ENCODE measurements at places on chromosomes 2 and 18.

DNA sequence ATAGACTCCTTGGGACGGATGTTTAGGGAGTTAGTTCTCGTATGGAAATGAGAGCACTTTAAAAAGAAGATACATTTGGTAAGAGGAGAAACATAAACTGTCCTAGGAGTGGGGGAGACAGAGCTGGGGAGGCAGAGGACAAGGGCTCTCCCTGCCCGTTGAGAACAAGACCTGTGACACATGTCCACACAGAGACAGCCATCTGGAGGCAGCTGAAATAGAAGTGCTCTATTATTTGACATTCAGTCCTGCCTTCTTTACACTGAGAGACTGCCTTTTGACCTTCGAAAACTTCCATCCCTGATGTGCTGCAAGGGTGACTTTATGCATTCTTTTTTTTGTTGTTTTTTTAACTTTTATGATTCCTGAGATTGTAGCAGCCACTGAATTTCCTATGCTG lies 150.1 kb downstream of the UXS1 start:
- DNase-seq, result no peak

DNA sequence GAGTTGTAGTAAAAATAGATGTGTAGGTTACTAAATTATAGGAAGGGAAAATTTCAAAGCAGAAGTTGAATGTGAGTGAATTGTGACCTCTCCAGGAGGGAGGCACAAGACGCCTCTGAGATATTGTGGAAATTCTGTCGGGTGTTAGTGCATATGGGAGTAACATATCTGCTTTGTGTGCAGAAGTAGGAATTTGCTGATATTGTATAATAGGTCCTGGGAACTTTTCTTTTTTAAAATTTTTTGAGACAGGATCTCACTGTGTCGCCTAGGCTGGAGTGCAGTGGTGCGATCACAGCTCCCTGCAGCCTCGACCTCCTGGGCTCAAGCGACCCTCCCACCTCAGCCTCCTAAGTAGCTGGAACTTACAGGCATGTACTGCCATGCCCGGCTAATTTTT lies 34.7 kb downstream of the UBXN4 start:
- DNase-seq, result no peak

GRCh38 chr2:162480067-162480466 lies 136.1 kb downstream of the GCA start:
- DNase-seq, result no peak

DNA sequence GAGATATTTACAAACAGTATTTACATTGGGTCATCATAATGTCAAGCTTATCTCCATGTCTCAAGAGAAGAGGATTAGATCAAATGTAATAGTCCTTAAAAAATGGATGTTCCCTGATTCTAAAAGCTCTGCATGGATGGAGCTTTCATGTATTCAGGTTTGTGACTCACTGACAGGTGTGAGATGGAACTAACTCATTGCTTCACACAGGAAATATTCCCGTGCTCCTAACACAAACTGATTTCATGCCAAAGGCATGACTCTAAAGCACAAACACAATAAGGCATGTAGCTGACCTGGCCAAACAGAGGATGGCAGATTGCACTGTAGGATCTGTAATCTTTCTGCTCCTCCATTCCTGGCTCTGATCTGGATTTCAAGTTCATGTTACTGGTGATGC lies 110.0 kb downstream of the ALK start:
- no peak for DNase-seq

DNA sequence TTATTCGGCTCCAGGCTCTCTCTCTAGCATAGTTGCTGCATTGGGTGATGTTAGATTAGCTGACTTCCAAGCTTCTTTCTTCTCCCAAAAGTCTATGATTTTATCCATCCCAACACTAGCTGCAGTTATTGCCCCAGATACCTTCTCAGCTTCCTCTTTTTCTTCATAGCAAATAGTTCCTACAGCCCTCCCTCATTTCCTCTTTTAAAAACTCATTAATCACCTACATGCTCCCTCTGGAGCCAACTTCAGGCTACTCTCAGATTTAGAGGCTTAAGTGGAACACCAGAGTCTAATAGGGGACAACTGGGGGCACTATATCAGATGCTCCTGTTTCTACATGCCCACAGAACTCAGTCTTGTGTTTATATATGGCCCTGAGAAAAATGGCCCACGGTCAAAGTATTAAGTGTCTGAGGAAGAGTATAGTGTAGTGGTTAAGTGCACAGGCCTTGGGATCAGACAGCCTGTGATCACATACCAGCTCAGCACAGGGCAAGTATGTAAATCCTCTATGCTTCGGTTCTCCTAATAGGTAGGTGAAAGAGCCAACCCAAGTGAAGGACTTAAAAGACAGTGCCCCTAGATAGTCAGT lies 241.9 kb upstream of the SLC14A2 start:
- no peak for DNase-seq

GRCh38 chr2:150383587-150383986 lies 103.9 kb downstream of the RND3 start:
- DNase-seq, result no peak

DNA sequence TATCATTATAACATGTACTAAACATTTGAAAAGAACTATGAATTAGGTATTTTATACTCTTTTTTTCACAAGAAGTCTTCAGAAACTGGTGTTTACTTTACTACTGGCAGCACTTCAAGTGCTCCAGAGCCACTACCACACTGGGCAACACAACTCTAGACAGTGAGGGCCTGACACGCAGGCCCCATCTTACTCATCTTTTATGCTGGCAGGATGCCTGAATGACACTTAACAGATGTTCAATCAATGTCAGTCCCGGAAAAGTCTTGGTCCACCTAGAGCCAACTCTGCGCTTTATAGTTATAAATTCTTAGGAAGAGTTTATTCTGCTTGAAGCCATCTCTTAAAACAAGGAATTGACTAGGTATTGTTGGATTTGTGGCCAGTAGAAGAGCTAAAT lies 8.7 kb upstream of the WIPF1 start:
- DNase-seq, result no peak

GRCh38 chr2:104849101-104849500 lies 4.8 kb upstream of the POU3F3 start:
- no peak for DNase-seq

DNA sequence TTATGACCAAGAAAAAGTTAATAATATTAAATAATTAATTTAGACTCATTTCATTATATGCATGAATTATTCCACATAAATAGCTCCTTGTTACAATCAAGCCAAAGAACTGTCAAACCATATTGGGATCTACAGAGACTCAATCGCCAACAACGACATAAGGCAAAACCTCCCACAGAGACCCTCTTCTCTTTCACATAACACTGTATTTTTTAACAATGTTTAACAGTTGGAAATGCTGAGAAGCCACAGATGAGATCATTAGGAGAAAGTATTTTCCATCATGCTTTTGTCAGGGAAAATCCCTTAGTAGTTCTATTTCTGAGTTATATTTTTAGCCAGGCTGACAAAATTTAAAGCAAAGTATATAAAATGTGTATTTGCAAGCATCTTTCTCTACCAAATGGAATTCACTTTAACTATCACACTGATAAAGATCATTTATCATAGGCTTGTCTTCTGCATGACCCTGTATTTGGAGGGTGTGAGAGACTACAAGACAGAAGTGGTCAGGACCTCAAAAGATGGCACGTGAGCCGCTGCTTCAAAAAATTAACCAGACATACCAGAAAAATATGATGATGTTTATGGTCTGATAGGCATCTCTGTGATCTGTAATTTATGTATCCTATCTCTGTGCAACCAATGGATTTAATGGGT lies 383.8 kb downstream of the NRXN1 start:
- no peak for DNase-seq
